ENCODE measurements at places on chromosomes 5 and 9. TPM values are rescaled to one million over a fixed set of nuclear protein-coding genes. Genes with fewer than 3 reads are reported as not detected.
A peak's percentile ranks its signal among the peaks of the same experiment; 100 is the strongest.

GRCh38 chr9:116705531-116705930, 18.4 kb downstream of the TRIM32 start:
- DNase-seq, result no peak

GRCh38 chr5:1471240-1471853, 26.1 kb upstream of the SLC6A3 start:
- no peak for DNase-seq

DNA sequence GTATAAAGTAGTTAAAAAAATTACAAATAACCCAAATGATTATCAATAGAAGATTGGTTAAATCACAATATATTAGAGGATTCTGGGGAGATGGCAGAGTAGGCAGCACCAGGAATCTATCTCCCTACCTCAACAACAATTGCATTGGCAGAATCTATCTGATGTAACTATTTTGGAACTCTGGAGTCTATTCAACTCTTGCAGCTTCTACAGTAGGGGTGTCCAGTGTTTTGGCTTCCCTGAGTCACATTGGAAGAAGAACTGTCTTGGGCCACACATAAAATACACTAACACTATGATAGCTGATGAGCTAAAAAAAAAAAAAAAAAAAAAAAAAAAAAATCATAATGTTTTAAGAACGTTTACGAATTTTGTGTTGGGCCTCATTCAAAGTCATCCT, 29.2 kb upstream of the ECM2 start:
- DNase-seq, result no peak

DNA sequence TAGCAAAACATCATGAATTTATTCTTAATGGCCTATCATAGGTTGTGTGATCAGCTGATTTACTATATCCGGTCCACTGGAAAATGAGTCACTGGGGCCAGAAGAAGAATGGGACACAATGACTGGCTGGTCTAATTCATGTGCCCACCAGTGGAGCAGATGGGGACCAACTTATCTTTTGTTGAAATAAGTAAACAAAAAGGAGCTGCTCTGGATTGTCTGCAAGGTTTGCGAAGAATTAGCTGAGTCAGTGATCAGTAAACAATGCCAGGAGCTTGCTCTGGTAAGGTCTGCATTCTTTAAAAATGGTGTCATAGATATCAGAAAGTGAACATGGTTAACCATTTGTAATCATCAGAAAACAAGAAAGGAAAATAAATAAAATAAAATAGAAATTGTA, 128.0 kb downstream of the RASEF start:
- DNase-seq, result no peak

- no peak for DNase-seq
Observed at GRCh38 chr5:10173716-10174115, 76.0 kb downstream of the ATPSCKMT start.

DNA sequence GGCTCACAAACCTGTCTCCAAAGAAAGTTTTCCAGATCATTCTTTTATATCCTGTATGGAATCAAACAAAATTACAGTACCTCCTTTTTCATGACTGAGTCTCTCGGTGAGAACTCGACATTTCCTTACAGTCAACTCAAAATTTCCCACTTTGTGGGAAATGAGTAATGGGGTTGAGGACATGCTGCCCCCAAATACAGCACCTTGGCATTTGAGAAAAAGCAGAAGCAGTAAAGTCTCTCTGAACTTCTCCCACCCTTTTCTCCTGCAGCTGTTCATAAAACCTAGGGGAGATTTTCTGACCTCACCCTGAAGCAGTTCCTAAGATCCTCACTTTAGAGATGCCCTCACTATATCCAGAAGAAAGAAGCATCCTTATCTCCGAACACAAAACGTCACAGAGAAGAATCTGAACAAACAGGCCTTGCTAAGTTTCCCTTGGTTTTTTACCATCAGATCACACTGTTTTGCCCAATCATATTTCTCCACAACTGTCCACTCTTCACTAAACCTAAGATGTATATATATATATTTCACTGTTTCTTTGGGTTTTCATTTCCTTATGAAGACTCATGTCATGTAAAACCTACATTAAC, 96.1 kb upstream of the APC start:
- DNase-seq, result no peak

- DNase-seq, result no peak
Observed at GRCh38 chr5:108649106-108649505, 98.6 kb upstream of the FER start.

GRCh38 chr9:101481261-101481660, 45.7 kb upstream of the ALDOB start:
- no peak for DNase-seq

DNA sequence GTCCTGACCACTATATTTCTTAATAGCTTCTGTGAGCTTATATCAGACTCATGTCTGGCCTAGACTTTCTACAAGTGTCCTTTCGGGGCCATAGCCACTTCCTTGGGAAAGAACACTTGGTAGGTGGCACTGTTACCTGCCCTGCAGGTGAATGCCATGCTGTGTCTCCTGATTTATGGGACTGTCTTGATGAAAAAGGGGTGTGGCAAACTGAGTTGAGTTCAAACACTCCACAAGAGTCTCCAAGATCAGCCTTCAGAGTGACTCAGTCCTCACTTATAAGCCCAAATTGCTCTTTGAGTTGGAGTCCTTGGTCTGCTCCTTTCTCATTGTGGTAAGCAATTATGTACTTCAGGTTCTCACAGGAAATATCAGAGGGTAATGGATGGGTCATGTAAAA, 9.9 kb upstream of the ANKHD1 start:
- no peak for DNase-seq

GRCh38 chr9:70444904-70445303, 30.4 kb upstream of the KLF9 start:
- DNase-seq, result no peak

GRCh38 chr5:6948562-6948961, 235.3 kb downstream of the TENT4A start:
- no peak for DNase-seq

- peak; percentile 61 for DNase-seq
Observed at GRCh38 chr5:31270396-31270795, 76.9 kb downstream of the CDH6 start.

- no peak for DNase-seq
Observed at GRCh38 chr5:58076483-58077257, 383.2 kb downstream of the PLK2 start.

DNA sequence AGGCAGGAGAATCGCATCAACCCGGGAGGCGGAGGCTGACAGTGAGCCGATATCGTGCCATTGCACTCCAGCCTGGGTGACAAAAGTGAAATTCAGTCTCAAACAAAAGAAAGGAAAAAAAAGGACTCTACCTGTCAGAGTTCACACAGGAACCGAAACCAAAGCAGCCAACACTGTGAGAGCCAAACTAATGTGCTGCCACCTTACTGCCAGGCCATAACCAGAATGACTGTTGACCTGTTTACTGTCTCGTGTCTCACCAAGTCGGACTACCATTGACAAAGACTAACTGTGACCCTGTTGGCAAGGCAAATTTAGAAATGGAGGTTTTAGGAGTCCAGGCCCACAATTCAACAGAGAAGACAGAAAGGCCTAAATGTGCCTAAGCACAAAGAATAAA, 112.4 kb downstream of the ANXA2R start:
- DNase-seq, result no peak

- peak; percentile 62 for DNase-seq
Observed at GRCh38 chr5:163569284-163569683, 63.9 kb downstream of the MAT2B start.

- DNase-seq, result no peak
Observed at GRCh38 chr9:70303268-70303667, 44.5 kb downstream of the SMC5 start.

GRCh38 chr9:127058645-127059021, 63.8 kb downstream of the ANGPTL2 start:
- no peak for DNase-seq

- no peak for DNase-seq
Observed at GRCh38 chr9:108430655-108431054, 425.1 kb downstream of the ACTL7B start.

- DNase-seq, result no peak
Observed at GRCh38 chr9:113626735-113627495, 163.4 kb downstream of the RGS3 start.

DNA sequence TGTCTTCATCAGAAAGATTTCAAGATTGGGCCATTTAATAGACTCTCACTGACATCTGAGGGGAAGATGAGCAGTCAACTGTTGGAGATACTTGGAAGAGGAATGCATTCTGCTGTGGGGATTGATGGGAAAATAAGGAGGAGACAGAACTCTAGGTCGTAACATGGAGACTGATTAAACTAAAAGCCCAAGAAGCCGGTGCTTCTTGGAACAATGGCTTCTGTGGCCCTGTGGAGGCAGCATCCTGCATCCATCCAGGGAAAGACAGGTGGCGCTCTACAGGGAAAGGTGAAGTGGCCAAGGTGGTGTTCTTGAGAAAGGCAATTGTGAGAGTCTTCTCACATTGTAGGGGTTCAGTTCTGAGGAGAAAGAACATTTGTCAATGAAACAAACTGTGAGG, 31.3 kb downstream of the ZFAND5 start:
- no peak for DNase-seq

Gene PCDHB7
- 2.3 TPM for total RNA-seq

Gene CXCL14
- total RNA-seq, result not detected

Gene VLDLR
- 4.5 TPM for total RNA-seq

Gene TSSK1B
- total RNA-seq, result not detected

Gene TRIM32
- 28.9 TPM for total RNA-seq

Gene ZNF658
- total RNA-seq, result 3.5 TPM

Gene BTNL9
- total RNA-seq, result not detected

Gene AJM1
- total RNA-seq, result 2.0 TPM

Gene WHRN
- total RNA-seq, result 9.1 TPM

Gene ABO
- total RNA-seq, result not detected

Gene PCDHGC4
- 3.6 TPM for total RNA-seq

All from A673 (cell line).